ENCODE measurements at places on chromosomes 5 and 9.

GRCh38 chr9:138075961-138076649 lies 198.5 kb downstream of the CACNA1B start:
- no peak for DNase-seq

DNA sequence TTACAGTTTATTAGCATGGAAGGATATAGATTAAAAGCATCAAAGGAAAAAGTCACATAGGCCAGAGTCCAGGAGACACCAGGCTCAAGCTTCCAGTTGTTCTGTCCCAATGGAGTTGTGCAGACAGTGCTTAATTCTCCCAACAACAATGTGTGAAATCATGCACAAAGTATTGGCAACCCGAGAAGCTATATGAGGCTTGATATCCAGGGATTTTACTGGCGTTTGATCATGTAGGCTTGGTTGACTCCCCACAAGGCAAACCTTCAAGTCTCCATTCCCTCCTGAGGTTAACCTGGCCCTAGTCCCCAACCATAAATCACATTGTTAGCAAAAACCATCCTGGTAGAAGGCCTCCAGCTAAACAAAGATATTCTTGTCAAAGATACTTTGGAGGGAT lies 141.5 kb downstream of the ADAMTS19 start:
- no peak for DNase-seq

- DNase-seq: peak; percentile 68
Measured at GRCh38 chr5:115033861-115034260, 135.8 kb downstream of the TRIM36 start.

GRCh38 chr5:14834584-14835550 lies 36.7 kb downstream of the ANKH start:
- DNase-seq: no peak

All from GM23338 (cell line).